HuH-7.5 (cell line): ENCODE measurements at places on chromosomes 1 and 21.

DNA sequence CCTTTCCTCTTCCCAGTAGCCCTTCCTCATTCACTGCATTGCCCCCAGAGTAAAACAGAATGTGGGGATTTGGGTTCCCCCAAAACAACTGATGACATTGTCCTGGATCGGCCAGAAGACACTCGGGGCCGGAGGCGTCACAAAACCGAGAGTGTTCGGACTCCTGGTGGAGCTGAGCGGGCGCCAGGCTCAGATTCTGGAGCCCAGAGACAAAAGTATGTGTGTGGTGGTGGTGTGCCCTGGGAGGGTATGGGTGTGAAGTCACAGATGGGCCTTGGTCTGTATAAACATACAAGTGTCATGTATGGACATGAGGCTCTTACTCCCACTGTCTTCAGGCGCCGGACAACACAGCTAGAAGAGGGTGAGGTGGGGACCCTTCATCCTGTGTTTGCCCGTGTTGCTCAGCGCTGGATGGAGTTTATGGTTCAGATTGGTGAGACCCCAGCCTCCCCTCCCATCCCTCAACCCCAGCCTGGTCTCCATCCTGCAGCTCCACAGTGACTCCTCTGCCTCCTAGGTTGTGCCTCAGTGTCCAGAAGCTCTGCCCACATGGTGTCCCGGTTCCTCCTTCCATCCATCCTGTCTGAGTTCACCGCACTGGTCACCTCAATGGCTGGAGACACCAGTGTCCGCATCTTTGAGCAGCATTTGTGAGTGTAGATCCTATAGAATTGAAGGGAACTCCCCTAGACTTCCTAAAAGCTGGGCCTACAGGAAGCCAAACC, 12.4 kb downstream of the HYI start:
- no peak for DNase-seq

GRCh38 chr21:42093991-42094421, 22.9 kb downstream of the UMODL1 start:
- DNase-seq = no peak

DNA sequence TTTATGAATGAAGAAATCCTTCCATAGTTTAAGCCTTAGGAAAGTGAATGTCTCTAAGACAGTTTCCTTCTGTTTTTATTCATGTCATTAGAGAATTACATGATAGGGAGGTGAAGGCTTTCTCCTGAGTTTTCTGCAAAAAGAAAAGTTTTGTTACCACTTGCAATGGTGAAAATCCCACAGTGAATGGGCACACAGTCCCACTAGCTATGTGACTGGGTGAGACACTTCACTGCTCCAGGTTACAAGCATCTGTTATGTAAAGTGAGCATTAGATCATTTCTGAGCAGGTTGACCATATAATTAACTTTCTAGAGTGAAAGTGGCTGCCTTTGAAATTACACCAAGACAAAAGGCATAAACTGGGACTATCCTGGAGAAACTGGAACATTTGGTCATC, 38.9 kb upstream of the GREM2 start:
- no peak for DNase-seq

GRCh38 chr1:154379301-154379700, 25.8 kb upstream of the IL6R start:
- no peak for DNase-seq

GRCh38 chr1:88462488-88463261, 221.4 kb upstream of the PKN2 start:
- DNase-seq = peak; percentile 42

GRCh38 chr1:151444783-151445177, 14.5 kb downstream of the POGZ start:
- DNase-seq = no peak

- DNase-seq = no peak
Observed at GRCh38 chr1:3590951-3591865, 20.1 kb downstream of the MEGF6 start.

GRCh38 chr1:234656944-234657654, 47.1 kb upstream of the IRF2BP2 start:
- no peak for DNase-seq

GRCh38 chr1:200971428-200971903, 52.0 kb downstream of the KIF21B start:
- no peak for DNase-seq

DNA sequence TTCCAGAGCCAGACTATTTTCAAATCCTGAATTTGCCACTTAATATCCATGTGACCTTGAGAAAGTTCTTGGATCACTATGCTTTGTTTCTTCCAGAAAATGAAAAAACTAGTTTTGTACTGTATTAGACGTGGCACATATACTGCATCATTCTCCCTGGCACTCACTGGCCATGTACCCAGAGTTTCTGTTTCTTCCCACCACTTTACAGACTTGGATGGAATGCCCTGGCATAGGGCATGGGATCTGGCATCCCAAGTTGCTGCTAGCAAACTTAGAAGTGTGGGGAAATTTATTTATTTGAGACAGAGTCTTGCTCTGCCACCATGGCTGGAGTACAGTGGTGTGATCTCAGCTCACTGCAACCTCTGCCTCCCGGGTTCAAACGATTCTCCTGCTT, 10.0 kb downstream of the KLF18 start:
- DNase-seq = no peak

DNA sequence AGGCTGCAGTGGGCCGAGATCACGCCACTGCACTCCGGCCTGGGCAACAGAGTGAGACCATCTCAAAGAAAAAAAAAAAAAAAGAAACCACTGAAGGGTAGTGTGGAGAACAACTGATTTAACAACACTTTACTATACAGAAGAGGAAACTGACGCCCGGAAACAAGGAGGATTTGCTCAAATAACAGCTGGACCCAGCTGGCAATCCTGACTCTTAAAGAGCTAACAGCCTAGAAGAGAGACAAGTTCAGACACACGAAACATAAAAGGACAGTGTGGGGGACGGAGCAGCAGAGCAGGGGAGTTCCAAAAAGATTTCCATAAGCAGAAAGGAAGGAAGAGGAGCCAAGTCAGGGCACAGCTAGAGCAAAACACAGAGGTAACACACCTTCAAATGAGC, 4.4 kb downstream of the ECHDC2 start:
- no peak for DNase-seq

GRCh38 chr1:184427722-184428121, 40.9 kb downstream of the C1orf21 start:
- no peak for DNase-seq

GRCh38 chr21:41891132-41891531, 12.0 kb upstream of the PRDM15 start:
- DNase-seq = no peak

- DNase-seq = no peak
Observed at GRCh38 chr1:210372931-210373627, 44.4 kb downstream of the HHAT start.

DNA sequence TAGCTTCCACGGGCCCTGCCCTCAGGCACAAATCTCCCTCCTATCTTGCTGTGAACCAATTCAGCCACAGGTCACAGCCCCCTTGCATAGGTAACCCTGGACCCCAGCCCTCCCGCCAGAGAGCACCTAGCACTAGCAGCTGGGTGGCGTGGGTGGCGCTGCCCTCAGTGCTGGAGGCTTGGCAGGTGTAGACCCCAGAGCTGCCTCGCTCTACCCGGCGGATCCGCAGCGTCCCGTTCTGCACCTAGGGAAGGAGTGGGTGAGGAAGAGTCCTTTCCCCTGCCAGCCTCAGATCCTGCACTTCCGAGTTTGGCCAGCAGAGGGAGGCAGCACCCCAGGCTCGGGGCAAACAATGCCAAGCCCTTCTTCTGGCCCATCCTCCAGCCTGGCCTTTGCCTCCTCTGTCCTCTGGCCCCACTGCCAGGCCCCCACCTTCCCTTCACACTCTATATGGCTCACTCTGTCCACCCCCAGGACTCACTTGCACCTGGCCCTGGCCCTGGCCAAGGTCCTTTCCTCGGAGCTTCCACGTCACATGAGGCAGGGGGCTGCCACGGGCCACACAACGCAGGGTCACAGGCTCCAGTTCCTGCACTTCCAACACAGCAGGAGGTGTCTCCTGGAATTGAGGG, 9.0 kb downstream of the IGSF9 start:
- DNase-seq = peak; percentile 80

GRCh38 chr1:16988210-16988609, 7.8 kb upstream of the MFAP2 start:
- DNase-seq = no peak

- DNase-seq = no peak
Observed at GRCh38 chr1:20604678-20605077, 15.8 kb downstream of the CDA start.

DNA sequence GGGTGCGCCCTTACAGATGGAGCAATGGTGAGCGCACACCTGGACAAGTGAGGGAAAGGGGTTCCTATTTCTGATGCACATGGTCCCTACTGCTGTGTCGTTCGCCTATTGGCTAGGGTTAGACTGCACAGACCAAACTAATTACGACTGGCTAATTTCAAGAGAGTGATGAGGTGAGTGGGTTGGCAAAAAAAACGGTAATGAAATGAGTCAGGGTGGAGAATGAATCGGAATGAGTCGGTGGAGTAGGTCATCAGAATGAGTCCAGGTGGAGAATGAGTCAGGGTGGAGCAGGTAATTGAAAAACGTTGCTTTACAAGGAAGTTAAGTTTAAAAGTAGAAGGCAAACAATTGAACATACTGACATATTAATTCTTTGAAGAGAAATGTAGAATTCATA, 79.8 kb downstream of the WDR4 start:
- DNase-seq = no peak

- DNase-seq = no peak
Observed at GRCh38 chr1:70760154-70760553, 287.5 kb downstream of the PTGER3 start.

- DNase-seq = no peak
Observed at GRCh38 chr21:44368711-44369446, 15.5 kb downstream of the TRPM2 start.

DNA sequence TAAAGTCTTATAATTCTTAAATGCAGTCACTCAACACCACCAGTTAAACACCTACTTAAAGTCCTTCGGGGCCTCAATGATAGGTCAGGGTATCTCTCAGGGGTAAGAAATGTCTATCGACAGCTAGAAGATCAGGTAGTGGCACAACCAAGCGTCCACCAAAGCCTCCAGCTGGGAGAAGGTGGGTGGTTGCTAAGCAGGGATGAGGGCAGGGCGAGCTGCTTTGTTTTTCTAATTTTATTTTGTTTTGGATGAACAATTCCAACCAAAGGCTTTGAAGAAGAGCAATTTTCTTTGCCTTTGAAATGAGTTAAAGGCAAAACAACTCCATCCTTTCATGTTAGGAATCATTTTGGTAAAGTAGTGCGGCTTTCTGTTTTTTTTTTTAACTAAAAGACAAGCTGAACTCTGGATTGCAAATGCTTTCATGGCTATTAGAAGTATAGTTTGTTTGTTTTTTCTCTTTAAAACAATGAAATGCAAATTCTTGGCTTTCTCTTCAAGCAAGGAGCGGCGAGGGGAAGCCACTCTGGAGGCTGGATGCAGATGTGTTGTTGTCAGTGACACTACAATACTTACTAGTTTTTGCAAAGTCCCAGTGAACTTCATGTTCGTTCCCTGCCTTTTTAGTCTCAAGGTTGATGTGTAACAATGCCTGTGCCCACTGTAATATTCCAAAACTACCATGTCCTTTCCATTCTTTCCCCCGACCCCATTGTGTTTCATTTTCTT, 106.0 kb downstream of the MRPS6 start:
- no peak for DNase-seq

DNA sequence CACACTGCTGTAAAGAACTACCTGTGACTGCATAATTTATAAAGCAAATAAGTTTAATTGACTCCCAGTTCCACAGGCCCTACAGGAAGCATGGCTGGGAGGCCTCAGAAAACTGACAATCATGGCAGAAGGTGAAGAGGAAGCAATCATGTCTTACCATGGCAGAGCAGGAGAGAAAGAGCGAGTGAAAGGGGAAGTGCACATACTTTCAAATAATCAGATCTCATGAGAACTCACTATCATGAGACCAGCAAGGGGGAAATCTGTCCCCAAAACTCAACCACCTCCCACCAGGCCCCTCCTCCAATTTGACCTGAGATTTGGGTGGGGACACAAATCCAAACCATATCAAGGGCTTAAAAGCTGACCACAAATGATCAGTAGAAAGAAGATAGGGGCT, 493.2 kb downstream of the PTPRC start:
- DNase-seq = no peak

DNA sequence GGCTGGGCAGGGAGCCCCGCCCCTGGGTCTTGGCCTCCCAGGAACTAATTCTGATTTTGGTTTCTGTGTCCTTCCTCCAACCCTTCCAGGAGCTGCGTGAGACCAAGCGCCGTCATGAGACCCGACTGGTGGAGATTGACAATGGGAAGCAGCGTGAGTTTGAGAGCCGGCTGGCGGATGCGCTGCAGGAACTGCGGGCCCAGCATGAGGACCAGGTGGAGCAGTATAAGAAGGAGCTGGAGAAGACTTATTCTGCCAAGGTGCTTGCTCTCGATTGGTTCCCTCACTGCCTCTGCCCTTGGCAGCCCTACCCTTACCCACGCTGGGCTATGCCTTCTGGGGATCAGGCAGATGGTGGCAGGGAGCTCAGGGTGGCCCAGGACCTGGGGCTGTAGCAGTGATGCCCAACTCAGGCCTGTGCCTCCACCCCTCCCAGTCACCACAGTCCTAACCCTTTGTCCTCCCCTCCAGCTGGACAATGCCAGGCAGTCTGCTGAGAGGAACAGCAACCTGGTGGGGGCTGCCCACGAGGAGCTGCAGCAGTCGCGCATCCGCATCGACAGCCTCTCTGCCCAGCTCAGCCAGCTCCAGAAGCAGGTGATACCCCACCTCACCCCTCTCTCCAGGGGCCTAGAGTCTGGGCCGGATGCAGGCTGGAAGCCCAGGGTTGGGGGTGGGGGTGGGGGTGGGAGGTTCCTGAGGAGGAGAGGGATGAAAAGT, 18.5 kb upstream of the SEMA4A start:
- no peak for DNase-seq

GRCh38 chr1:5109633-5110032, 455.2 kb downstream of the AJAP1 start:
- no peak for DNase-seq

GRCh38 chr1:168972887-168973286, 133.6 kb upstream of the ATP1B1 start:
- DNase-seq = no peak

GRCh38 chr21:45916011-45916840, 65.3 kb upstream of the COL6A1 start:
- no peak for DNase-seq

DNA sequence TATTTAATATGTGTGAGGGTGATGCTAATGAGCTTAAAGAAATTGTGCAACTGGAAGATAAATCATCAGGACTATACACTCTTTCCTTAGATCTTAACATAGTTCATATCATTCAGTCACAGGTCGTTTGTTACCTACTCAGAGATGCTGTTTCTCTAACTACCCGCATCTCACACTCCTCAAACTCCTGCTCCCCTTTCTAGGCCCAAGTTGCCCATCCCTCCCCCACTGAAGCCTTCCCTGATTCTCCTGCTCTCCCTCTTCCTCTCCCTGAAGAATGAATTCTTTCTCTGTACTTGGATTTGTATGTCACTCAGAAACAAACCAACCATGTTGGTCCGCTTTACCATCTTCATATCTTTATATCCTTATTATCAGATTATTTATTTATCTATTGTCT, 9.1 kb downstream of the SH3GLB1 start:
- no peak for DNase-seq

DNA sequence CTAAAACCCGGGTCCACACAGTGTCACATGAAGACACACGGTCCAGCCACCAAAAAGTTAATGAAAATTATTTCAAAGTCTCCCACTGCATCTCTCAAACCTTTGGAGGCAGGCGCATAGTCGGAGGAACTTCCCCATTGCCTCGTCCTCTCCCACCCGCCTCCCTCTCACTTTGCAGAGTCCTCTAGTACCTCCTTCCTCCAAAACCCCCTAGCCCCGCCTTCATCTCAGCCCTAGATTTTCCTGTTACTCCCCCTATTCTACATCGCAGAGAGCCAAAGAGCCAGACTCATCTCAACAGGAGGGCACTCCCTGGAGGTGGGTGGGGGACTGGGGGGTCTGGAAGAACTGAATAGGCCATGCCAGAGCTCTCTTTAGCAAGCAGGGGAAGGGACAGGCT, 79.3 kb downstream of the DISP3 start:
- no peak for DNase-seq
